ENCODE measurements at places on chromosomes 4 and X.
A peak's percentile ranks its signal among the peaks of the same experiment; 100 is the strongest.

DNA sequence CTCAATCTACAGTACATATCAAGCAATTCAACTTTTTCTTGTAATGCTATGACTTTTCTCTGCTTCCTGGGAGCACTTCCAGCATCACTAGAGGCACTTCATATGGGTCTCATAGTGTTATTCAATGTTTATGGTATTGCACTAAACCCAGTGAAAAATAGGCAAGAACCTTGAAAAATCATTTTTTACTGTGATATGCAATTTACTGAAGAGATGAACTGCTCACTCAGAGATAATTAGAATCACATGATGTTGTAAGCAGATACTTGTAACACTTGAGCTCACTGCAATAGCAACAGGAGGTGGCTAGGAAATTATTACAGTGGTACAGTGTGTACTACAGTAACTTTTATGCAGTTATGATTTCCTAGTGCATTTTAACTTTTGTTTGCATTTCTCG lies 93.3 kb downstream of the RASGEF1B start:
- DNase-seq, result no peak

DNA sequence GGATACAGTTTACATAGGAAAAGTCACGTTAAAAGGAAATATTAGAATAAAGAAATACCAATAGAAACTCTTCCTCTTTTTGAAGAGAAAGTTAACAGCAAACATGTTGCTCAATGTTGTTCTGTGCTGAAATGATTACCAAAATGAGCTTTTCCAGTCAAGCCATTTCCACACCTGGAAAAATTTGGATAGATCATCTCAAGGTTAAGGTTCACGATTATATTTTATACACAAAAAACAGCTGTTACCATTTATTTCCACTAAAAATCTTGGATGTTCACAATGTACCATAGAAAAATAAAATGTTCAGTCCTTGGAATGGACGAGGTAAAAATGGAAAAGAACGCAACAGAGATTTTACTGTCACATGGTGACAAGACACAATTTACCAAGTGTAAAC lies 218.7 kb downstream of the SCFD2 start:
- no peak for DNase-seq

DNA sequence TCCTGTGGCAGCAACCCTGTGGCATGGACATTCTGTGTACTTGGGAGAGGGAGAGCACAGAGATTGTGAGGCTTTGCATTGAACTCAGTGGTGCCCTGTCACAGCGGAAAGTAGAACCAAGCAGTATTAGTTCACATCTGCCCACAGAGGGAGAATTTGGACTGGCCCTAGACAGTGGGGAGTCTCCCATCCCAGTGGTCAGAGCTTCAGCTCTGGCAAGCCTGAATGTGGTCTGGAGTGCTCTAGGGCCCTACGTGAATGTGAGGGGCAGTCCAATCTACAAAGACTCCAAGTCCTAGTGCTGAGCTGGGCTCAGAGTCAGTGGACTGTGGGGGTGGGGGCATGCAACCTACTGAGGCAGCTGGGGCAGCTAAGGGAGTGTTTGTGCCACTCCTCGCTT lies 34.8 kb downstream of the ZIC3 start:
- DNase-seq, result no peak

DNA sequence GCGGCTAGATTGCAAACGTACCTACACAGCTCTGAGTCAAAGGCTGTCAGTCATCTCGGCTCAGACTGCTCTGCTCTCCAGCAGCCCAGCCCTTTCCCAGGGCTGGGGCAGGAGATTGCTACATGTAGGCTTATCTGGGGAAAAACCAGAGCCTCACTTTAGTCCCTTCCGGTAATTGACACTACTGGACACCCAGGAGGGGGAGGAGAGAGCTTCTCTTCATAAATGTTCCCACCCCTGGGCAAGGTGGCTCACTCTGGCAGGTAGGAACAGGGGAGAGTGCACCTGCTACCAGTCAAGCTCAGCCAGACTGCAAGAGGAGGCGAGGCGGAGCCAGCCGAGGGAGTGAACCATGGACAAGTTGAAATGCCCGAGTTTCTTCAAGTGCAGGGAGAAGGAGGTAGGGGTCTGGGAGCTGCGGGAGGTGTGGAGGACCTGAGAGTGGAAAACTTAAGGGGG lies at the start of gene SLC6A14:
SLC6A14 (plus strand) TSS at position 249 of the 459 bp plus-strand sequence; CDS start at position 353, 104 bp downstream.
- DNase-seq, result no peak

- DNase-seq, result no peak
These were observed 116.9 kb downstream of the VEGFC start for GRCh38 chr4:176675810-176676209.

DNA sequence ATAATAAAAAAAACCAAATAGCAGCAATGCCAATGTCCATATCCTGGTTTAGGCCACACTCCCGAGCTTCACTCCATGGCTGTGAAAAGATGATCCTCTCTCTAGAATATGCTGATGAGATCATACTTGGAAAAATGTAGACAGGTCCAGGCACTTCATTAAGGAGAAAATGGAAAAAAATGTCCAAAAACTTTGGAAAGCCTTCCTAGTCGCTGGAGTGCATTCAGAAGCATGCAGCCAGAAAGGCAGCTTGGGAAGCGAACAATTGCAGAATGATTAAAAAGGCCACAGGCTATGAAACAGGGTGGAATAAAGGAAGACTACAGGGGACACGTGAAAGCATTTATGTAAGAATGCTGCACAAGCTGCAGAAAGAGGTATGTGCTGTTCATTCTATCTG lies 165.6 kb upstream of the HCCS start:
- DNase-seq, result no peak

DNA sequence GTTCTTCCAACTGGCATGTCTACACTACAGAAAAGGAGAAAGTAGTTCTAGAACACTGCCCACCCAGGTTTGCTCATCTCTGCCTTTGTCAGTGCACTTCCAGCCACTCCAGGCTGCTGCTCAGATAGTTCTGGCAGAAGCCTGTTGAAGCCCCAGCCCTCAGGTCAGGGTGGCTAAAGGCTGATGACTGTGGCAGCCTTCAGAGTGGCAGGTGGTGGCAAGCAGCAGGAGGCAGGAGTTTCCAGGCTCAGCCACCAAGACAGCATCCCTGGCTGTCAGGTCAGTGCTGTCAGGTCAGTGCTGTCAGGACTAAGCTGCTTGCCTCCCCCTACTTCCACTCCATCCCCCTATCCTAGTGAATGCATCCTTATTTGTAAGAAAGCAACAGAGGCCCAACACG lies 100.4 kb downstream of the MAMLD1 start:
- no peak for DNase-seq

DNA sequence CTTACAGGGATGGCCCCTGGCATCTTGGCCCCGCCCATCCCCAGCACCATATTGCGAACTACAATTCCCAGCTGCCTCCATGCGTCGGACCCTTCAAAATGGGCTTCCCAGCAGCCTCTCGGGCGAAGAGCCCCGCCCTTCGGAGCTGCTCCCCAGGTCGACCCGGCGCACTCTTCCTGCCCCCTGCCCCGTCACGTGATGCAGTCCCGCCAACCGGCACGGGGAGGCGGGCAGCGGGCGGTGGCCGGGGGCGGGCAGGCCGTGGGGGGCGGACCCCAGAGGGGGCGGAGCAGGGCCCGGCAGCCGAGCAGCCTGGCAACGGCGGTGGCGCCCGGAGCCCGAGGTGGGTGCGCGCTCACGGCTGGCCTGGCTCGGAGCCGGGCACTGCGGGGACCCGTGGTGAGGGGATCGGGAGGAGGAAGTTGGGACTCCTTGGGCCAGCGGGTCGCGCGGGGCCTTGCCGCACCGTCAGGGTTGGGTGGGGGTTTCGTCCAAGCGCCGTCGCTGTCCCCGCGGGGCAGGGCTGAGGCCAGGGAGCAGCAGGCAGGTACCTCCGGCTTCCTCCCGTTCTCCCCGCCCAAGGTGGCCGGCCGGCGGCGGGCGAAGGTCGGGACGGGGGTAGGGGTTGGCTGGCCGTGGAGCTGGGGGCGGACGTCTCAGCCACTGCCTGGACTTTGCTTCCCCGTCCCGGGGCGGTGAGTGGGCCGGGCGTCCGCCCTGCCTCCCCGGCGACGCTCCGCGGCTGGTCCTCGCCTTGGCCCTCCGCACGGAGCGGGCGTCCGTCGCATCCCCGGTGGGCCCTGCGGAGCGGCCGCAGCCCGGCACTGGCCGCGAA lies at the start of gene MTM1:
MTM1 (plus strand) TSS at position 302 of the 835 bp plus-strand sequence. CDS start 23,994 bp downstream, outside the sequence.
- peak; percentile 72 for DNase-seq

DNA sequence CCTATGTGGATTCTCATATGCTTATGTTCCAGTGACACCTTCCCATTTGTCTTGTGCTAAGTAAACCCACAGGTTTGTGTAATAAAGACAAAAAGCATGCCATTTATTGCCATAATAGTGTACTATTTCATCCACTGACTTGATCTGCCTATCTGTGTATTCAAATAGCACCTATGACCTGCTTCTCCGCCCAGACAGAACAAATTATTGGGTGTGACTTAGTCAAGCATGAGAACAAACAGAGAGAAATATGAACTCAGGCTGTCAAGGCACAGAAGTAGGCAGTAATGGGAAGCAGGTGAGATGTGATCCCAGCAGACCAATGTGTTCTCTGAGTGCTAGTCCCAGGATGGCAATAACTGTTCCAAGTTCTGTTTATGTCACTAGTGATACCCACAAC lies 25.4 kb downstream of the ELOVL6 start:
- no peak for DNase-seq

- no peak for DNase-seq
These were observed 101.9 kb upstream of the SLITRK2 start for GRCh38 chrX:145715641-145716138.
